ENCODE measurements at places on chromosomes 2 and 18.

DNA sequence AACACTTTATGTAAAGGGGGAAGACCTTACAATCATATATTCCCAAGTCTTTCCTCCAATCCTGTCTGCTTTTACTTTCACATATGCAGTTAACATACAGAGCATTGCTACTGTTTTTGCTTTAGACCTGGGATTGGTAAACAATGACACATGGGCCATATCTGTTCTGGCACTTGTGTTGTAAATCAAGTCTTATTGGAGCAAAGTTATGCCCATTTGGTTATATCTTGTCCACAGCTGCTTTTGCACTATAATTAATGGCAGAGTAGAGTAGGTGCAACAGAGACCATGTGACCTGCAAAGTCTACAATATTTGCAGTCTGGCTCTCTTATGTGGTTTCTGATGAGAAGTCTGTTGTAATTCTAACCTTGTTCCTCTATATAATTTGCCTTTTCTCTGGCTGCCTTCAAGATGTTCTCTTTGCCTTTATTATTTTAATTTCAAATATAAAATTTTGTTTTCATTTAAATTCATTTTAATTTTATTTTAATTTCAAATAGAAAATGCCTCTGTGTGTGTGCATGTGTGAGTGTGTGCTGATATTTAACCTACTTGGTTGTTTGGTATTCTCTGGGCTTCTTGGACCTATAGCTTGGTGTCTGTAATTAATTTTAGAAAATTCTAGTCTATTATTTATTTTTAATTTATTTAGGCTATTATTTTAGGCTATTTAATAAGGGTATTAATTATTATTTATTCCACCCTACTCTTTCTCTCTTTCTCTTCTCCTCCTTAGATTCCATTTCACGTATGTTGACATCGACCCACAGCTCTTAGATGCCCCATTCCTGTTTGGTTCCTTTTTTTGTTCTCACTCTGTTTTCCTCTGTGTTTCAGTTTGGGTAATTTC, 16.8 kb upstream of the LPIN1 start:
- DNase-seq = no peak

GRCh38 chr2:44918095-44918775, 23.3 kb upstream of the SIX3 start:
- no peak for DNase-seq

GRCh38 chr2:181178823-181179412, 198.5 kb downstream of the UBE2E3 start:
- DNase-seq = peak; percentile 30

DNA sequence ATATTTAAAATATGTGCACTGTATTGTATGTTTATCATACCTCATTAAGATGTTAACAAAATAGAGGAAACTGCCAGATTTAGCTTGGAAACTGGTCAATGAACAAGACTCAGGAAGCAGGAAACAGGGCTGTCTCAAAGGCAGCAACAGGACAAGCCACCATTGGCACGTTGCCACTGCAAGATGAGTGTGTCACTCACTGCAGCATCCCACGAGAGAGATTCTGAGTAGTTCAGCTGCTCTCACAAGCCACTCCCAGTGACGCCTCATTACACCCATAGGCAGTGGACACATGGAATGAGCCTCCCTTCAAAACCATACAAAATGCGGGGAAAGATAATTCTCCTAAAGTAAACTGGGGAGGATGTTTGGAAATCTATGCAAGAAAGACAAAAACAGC, 181.9 kb upstream of the DLGAP1 start:
- DNase-seq = no peak

- DNase-seq = no peak
Observed at GRCh38 chr2:112938904-112939303, 27.9 kb downstream of the IL37 start.

DNA sequence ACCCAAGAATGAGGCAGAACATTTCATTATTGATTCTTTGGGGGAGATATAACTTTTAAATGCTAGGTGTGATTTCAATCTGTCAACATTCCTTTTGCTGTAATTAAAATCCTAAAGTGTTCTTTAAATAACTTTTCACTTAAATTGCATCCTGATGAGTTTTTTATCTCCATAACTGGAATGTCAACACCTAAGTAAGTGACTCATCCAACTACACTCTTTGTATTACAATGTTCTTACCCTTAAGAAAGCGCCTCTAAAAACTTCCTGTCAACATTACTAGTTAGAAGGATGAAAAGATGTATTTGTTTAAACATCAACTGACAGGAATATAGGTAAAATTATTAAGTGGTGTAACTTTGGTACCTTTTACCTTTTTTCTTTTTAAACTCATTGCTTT, 1657.0 kb downstream of the LRP1B start:
- DNase-seq = no peak

Data from effector memory CD8-positive, alpha-beta T cell (primary cell).